ENCODE measurements at places on chromosomes 1 and 21.
A peak's percentile ranks its signal among the peaks of the same experiment; 100 is the strongest.

DNA sequence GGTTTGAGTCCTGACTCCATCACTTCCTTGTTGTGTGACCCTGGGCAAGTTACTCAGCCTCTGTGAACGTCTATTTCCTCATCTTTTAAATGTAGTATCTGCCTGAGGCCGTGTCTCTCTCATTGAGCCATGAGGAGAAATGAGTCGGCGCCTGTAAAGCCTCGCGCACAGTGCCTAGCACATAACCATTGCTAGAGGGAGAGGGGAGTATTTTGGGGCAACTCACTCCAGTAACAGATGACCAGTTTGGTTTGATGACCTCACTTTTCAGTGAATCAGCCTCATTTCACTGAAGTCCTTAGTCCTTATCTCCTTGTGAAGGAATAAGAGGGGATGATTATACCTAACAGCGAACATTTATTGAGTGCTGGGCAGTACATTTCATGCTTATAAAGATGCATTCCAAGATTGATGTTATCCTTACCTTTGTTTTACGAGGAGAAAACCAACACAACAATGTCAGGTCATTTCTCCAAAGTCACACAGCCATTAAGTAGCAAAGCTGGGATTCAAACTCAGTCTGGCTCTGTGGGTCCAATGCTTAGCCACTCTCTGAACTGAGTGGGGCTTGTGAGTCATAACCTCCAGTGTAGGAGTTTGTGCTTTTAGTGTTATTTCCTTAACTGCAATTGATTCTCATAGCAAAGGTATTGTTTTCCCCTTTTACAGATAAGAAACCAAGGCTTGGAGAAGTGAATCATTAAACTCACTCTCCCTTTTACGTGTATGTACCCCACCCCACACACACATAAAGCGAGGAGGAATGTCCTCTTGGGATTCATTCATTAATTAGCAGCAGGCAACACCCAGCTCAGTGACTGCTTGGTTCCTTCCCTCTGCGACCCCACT lies 25.9 kb downstream of the KCNC4 start:
- DNase-seq = peak; percentile 35

GRCh38 chr1:85027242-85027983 lies 20.9 kb downstream of the MCOLN3 start:
- no peak for DNase-seq

GRCh38 chr1:173354937-173355280 lies 122.2 kb upstream of the PRDX6 start:
- no peak for DNase-seq

DNA sequence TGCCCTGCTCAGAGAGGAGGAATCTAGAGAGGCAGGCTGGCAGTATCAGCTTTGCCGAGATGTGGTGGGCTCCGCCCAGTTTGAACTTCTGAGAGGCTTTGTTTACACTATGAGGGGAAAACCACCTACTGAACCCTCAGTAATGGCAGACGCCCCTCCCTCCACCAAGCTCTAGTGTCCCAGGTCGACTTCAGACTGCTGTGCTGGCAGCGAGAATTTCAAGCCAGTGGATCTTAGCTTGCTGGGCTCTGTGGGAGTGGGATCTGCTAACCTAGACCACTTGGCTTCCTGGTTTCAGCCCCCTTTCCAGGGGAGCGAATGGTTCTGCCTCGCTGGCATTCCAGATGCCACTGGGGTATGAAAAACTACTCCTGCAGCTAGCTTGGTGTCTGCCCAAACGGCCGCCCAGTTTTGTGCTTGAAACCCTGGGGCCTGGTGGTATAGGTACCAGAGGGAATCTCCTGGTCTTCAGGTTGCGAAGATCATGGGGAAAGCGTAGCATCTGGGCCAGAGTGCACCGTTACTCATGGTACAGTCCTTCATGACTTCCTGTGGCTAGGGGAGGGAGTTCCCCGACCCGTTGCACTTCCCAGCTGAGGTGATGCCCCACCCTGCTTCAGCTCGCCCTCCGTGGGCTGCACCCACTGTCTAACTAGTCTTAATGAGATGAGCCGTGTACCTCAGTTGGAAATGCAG lies 43.6 kb downstream of the C21orf91 start:
- DNase-seq = no peak

DNA sequence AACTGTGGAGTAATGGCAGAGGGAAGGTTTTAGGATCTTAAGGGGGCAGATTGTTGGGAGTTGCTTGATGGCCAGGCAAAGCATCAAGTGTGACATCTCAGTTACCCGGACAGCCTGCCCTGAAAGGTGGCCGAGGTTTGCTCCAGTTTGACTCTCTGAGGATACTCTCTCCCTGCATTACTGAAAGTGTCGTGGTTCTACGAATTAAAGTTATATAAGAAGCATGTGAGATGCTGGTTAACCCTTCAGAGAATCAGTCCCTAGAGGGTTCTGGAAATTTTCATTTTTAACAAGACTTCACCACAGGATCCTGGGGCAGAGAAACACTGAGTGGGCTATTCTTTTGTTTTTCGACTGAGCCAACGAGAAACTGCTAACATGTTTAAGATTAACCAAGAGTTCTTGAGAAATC lies 689 bp upstream of the ZNF644 start:
- DNase-seq = no peak

GRCh38 chr1:227058321-227058751 lies 118.2 kb downstream of the COQ8A start:
- DNase-seq = no peak

- DNase-seq = peak; percentile 5
These were observed 190.7 kb downstream of the HLX start for GRCh38 chr1:221069986-221070385.

DNA sequence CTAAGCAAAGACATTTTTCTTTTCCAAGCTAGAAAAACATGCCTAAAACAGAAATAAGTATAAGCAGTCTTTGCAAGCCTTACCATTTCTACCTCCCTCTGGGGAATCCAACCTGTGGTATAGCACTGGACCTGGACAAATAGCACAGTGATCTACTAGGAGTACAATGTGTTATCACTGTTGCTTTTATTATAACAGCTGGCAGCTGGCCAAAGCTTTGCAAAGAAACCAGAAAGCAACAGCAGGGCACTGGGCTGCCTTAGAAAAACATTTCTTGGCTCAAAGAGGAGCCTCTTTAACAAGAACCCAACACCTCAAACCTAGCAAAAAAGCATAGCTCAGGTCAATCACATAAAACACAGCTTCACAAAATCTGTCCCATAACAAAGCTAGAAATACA lies 294.5 kb upstream of the GREM2 start:
- no peak for DNase-seq

DNA sequence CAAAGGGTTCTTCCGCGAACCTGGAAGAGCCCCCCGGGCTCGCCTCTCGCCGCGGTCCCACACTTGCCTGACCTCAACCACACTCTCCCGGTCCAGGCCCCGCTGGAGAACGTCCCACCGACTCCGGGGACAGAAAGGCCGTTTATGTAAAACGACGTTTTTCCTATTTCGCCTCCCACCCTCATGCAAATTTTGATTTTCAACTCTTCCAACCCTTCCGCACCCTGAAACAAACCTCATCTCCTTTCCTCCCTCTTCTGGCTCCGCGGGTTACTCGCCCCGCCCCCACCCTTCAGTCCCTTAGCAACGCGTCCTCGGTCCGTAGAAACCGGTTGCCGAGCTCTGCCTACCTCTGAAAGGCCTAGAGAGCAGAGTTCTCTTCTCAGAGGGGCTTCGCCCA lies at the start of gene C1orf141:
Gene C1orf141, minus strand, starts transcription at position 276 of the 400 bp plus-strand sequence. CDS start 7,730 bp downstream, outside the sequence.
- no peak for DNase-seq

- no peak for DNase-seq
These were observed 52.5 kb downstream of the RASAL2 start for GRCh38 chr1:178146436-178146835.

- DNase-seq = no peak
These were observed 29.1 kb upstream of the TRABD2B start for GRCh38 chr1:48026275-48026674.

DNA sequence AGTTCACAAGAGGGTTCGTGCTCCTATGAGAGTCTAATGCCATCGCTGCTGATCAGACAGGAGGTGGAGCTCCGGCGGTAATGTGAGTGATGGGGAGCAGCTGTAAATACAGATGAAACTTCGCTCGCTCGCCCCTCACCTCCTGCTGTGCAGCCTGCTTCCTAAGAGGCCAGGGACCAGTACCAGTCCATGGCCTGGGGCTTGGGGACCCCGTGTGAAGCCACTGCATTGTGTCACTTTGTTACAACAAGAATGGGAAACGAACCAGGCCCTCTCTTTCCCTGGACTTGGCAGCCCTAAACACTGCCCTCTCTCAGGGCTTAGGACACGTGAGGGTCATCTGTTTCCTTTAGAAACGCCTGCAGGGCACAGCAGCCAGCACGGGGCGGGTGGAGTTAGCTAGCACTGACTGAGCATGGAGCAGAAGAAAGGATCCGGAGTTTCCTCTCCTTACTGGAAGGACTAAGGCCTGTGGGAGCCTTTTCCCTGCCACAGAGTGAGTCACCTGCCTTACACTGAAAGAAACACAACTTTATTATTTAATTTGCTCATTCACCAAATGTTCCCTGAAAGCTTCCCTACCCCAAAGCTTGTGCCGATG lies 185.2 kb upstream of the TMEM51 start:
- DNase-seq = no peak

DNA sequence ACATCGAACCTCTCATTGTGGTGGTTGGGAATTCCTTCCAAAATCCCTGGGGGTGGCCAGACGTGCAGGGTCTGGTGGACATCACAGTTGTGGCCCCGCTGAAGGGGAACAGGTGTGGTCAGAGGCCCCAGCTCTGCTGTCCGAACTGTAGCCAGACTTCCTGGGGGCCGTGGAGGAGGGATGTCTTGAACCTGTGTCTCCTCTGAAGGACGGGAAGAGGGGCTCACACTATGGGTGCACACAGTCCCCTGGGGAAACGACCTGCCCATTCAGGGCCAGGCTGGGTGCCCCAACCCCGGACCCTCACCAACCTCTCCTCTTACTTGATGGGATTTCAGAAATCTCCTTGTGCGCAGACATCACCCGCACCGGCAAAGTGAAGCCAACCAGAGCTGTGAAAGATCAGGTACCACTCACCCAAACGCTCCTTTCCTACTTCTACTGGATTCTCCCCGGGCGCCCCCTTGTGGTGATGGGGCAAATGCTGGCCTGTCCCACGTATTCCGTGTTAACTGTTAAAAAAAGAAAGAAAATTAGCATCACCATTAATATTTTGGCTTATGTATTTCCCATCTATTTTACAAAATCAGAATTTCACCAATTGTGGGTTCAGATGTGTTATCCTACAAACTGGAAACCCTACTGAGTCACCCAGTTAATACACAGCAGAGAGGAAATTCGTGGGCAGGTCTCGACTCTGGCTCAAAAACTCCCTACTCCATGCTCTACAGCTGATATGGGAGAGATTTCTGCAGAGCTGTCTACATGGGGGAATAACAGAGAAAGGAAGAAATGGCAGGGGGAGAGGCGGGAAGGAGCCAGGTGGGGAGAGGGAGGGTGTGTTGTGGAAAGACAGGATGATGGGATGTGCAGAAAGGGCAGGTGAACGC lies 28.1 kb downstream of the PADI4 start:
- DNase-seq = peak; percentile 25

- no peak for DNase-seq
These were observed 5.7 kb upstream of the SVBP start for GRCh38 chr1:42822800-42823392.

- no peak for DNase-seq
These were observed 140.1 kb upstream of the DUSP10 start for GRCh38 chr1:221881805-221882581.

DNA sequence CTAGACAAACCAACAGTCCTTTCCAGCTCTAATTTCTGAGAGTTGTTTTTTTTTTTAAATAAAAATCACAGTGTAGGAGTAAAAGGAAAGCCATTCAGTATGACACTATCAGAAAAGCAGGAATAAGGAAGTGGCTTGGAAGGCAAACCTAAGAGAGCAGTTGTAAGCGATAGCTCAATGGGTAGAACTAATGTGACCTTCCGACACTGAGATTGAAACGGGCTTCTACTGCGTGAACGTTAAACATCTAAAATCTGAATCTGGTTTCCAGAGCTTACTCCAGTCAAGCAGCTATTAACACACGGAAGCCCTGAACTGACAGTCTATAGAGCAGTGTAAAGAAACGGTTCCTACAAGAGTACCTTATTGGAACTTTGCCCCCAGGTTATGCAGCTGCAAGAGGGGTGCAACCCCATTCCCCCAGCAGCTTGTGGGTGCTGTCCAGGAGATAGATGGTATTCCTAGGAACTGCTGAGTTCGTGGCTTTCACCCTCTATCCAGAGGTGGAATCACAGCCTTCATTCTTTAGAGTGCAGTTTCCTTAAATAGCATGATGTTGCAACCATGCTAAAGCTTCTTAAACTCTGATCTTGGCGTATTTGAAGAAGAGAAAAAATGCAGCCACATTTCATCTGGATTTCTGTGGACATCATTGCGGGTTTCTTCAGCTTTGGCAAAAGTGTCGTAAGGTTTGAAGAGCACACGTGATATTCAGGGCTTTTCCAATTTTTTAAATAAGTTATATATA lies 3.3 kb upstream of the IRF2BP2 start:
- DNase-seq = peak; percentile 65

GRCh38 chr21:32994305-32994704 lies 31.4 kb upstream of the OLIG2 start:
- DNase-seq = peak; percentile 20
